ENCODE measurements at places on chromosomes 4 and X.

GRCh38 chr4:169103966-169104412 is 93.9 kb upstream of the CBR4 start:
- DNase-seq = no peak

GRCh38 chrX:110985470-110985869 is 110.5 kb upstream of the PAK3 start:
- DNase-seq = no peak

DNA sequence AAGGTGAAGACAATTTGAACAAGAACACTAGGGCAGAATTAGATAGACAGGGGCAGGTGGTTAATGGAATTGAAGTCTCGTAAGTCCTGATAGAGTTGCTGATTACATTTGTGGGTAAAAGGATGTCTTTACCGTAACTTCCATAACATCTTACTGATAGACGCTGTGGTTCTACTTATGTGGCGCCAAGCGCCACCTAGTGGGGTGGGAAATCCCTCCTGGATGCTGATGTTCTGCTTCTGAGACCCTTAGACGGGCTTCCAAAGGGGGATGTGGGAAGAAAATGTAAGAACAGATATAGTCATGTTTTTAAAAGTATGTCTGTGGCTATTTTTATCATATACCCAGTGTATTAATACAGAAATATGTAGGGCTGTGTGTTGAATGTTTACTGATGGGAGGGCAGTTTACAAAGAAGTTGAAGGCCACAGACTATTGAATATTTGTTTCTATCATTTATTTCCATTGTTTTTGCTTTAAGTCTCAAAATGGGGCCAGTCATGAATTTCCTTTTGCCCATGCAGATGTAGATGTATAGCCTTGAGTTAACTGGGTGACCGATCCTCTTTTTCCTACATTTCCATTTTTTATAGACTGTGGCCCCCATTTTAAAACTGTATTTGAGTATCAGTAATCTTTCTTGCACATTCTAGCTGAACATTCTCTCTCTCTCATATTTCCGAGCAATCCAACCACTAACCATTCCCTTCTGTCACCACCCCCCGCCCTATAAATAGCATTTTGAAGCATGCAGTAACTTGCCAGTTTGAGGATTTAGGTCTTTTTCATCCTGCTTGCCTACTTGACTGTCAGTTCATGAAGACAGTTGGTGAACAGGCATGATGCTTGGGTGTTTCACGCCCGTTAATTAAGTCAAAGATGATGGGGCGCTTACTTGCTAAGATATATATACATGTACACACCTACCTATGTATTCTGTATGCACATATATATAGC is 12.1 kb upstream of the TLR8 start:
- DNase-seq = no peak

GRCh38 chr4:55866973-55867574 is 13.6 kb downstream of the EXOC1 start:
- peak; percentile 9 for DNase-seq

DNA sequence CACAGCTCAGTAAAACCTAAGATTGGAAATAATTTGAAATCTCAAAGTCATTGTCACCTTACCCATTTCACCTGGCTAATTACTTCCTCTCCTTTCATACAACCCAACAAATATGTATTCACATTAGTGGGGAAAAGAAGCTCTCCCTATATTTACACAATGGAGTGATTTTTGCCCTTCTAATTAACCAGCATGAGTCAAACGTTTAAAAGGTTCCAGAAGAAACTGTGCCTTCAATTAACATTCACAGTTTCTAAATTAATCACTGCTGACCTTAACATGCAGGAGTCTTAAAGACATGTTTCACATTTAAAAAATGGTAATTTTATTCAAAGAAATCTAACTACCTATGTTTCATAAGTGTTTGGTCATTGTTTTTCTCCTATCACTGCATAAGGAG is 254.6 kb downstream of the CBLL2 start:
- DNase-seq = no peak

All from NCI-H2171 (cell line).